ENCODE measurements at places on chromosomes 5 and 9.
A peak's percentile ranks its signal among the peaks of the same experiment; 100 is the strongest.

DNA sequence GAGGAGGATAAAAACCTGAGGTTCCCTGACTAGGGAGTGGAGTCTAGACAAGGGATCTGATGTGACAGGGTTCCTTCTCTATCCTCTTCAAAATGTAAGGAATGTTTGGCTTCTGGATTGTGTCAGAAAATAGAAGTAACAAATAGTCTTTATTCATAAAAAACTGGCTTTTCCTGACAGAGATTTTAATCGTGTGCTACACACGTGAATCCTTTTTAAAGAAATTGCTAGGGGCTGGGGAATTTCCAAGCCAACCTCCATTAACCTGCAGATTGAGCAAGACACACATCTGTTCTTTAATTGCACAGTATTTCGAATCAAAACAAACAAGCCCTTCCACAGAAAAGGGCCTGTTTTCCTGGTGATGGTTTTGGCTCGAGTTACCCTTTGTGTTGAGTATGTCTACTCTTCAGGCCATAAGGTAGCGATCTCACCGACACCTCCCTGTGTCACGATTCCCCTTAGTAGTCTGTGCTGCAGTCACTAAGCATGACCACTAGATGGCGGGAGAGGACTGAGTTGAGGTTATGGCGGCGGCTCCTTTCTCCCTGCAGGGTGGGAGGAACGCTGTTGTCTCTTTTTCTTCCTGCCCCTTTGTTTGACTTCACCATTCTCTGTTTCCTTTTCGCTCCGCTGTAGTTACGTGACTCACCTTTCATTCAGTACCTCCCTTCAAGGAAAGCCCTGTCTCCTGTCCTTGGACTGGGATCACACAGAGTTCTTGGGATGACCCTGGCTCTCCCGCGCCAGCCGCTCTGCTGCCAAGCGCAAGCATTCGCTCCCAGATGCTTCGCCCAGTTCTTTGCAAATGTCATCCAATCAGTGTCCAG, 137.1 kb upstream of the SLC24A2 start:
- DNase-seq = peak; percentile 28

GRCh38 chr5:161786686-161787085, 61.2 kb upstream of the GABRA1 start:
- no peak for DNase-seq

- no peak for DNase-seq
These were observed 113.4 kb upstream of the CNTLN start for GRCh38 chr9:17021387-17021970.

DNA sequence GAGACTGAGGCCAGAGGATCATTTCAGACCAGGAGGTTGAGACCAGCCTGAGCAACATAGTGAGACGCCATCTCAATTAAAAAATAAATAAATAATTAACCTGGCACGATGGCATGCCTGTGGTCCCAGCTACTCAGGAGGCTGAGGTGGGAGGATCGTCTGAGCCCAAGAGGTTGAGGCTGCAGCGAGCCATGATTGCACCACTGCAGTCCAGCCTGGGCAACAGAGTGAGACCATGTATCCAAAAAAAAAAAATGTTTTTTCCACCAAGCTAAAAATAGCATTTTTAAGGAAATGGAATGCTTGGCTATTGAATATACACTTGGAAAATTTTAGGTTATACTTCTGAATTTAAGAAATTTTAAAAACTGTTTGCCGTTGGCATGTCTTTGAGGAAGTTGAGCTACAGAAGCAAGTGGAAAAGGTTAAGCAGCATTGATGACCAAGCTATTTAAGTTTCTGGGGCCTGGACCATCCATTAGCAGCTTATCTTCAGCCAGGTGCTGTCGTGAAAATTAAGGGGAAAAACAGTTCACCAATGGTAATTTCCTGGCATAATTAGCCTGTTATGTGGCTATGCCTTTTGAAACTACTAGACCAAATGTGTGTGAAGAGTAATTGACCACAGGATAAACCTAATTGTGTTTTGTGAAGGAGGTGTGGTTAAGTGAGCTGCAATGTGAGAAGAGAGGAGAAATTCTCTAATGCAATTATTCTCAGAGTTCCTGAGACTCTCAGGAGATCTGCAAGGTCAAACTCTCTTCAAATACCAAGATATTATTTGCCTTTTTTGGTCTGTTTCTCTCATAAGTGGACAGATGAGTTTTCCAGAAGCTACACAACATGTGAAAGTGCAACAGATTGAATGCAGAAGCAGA, 21.0 kb downstream of the F2R start:
- no peak for DNase-seq

DNA sequence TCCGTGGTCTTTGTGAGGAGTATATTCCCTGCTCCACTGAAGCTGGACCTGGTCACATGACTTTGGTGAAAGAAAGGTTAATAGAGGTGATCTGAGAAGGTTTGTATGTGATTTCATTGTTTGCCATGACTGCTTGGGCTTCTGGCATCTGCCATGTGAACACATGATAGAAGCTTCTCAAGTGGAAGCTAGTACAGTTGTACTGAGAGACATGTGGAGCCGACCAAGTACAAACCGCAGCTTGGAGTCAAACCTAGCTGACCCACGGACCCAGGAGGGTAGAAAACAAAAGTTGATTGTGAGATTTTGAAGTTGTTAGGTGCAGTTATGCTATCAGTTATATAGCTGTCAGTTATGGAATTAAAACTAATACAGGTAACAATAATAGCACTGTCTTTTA, 140.4 kb downstream of the CARTPT start:
- DNase-seq = no peak

GRCh38 chr5:6401410-6401809, 23.1 kb upstream of the MED10 start:
- no peak for DNase-seq

GRCh38 chr9:113601656-113602055, 138.1 kb downstream of the RGS3 start:
- no peak for DNase-seq

GRCh38 chr5:155895484-155895883, 431.5 kb upstream of the SGCD start:
- no peak for DNase-seq

GRCh38 chr5:453725-454481, 10.9 kb downstream of the EXOC3 start:
- no peak for DNase-seq
